CD4-positive, alpha-beta T cell treated with Interleukin-17A for 4 hours (primary cell): ENCODE measurements at places on chromosomes 6 and 20.

- DNase-seq = no peak
These were observed 15.4 kb downstream of the SOD2 start for GRCh38 chr6:159677506-159678165.

DNA sequence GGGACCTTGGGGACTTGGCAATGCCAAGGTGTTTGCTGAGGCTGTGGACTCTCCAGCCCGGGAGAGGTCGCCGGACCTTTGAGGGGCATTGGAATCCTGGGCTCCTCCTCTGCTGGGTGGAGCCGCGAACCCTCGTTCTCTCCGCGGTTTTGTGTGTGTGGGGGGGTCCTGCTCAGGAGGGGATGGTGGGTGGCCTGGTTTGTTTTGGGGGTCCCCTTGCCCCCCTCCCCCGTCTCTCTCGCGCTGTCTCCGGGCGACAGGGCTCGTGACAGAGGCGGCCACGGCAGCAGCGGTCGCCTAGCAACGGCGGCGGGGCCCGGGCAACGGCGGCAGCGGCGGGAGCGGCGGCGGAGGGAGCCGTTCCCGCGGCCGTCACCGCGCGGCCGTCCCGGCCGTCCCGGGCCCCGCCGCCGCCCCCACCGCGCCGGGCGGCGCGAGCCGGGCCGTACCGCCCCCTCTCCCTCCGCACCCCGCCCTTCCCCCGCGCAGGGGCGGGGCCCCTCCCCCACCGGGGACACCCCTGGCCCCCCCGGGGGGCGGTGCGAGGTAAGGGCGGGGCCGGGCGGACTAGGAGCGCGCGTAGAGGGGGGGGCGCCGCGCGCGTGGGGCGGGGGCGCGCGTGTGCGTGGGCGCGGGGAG is 7.8 kb downstream of the SYNGAP1 start:
- peak; percentile 81 for DNase-seq

- no peak for DNase-seq
These were observed 117.9 kb downstream of the JARID2 start for GRCh38 chr6:15363523-15364400.

DNA sequence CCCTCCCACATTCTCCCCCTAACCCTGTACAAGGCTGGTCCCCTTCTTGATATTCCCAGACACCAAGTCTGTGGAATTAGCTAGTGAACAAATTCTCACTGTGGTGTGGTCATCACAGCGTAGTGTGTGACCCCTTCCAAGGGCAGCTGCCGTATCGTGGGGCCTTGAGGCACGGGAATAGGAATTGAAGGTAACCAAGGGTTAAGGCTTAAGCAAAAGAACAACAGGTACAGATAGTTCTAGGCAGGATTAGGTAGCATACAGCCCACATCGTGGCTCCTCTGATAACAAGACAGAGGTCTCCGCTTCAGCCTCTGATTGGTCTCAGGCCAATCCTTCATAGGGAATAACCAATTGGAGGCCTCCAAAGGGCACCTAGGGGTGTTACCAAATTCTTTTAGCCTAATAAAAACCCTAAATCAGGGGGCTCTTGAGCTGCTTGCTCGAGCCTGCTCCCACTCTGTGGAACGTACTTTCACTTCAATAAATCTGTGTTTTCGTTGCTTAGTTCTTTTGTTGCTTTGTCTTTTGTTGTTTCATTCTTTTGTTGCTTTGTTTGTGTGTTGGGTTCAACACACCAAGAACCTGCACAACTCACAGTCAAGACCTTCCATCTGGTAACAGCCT is 64.7 kb downstream of the GPR6 start:
- no peak for DNase-seq

DNA sequence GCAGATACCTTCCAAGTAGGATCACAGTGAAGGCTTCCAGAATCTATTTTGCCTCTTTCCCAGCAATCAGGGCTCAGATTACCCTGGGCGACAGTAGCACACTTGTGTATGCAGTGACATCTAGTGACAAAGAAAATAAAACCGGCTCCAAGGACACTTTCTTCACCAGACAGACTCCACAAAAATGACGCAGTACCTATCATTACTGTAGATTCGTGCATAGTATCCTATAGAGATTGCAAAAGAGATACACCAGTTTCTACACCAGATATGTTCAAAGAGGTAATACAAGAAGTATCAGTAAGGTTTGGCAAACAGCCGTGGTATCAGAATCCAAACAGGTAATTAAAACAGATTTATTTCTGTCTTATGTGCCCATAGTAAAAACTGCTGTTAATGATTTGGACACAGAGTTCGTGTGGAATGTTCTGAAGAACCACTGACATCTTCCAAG is 600.4 kb upstream of the JAG1 start:
- no peak for DNase-seq

- no peak for DNase-seq
These were observed 105.9 kb downstream of the SLC35F1 start for GRCh38 chr6:118012944-118013343.

GRCh38 chr6:144535630-144536029 is 250.5 kb downstream of the UTRN start:
- DNase-seq = no peak

- DNase-seq = no peak
These were observed 210.4 kb downstream of the CENPW start for GRCh38 chr6:126550323-126550722.

DNA sequence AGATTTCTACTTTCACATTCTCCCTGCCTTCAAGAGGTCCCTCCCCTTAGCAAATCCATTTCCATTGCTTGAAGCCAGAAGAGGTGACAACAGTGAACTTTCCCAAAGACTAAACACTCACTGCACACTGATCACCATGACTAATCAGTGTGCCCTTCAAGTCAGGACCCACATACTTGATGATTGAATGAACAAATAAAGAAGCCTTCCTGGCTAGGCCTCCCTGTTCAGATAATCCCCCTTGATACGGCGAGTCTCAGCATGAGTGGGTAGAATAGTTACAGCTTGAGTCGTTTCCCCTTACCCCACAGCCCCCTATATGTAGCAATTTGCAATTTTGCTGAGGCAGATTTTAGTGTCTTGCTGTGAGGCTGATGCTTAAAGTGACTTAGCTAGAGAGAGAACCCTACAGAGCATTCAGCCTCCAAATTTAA is 102.2 kb downstream of the UNC5CL start:
- no peak for DNase-seq

GRCh38 chr20:407133-407952 is 756 bp upstream of the RBCK1 start:
- peak; percentile 80 for DNase-seq

DNA sequence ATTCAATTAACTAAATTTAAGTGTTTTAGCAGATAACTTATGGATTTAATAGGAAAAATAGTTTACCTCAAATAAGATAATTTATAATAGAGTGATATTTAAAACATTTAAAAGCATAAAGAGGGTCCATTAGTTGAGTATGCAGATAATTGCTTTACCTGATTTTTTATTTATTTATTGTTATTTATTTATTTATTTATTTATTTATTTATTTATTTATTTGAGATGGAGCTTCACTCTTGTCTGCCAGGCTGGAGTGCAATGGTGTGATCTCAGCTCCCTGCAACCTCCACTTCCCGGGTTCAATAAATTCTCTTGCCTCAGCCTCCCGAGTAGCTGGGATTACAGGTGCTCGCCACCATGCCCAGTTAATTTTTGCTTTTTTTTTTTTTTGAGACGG is 982.9 kb downstream of the TFAP2A start:
- DNase-seq = no peak
